ENCODE measurements at places on chromosomes 16 and 17.

DNA sequence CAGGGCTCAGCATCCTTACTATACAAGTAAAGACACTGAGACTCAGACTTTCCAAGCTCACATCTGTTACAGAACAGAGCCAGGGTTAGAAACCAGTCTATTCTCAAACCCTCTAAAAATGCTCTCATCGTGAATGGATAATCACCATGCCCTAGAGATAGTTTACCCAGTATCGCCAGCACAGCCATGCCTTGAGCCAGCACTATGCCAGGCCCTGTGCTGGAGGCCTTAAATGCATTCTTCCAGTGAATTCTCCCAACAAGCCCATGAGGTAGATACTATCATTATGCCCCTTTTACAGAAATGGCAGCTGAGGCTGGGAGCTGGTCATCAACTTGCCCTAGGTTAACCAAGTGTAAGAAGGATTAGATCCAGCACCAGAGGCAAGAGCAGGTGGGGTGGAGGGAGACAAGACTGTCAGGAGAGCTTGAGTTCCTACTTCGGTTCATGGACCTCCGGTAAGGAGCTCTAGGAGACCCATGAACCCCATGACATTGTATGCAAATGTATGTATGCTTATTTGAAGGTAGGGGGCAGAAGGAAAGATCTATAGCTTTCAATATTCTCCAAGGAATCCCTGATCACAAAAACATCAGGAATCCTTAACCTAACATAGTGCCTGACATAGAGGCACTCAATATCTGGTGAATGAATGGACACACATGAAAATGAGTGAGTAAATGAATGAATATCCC lies 5.2 kb downstream of the KRT14 start:
- H3K4me3 ChIP-seq = no peak overlapping the region
- no peak for DNase-seq

GRCh38 chr16:8026450-8026849 lies 563.9 kb downstream of the TMEM114 start:
- no peak overlapping the region for H3K27ac ChIP-seq
- H3K27me3 ChIP-seq = no peaks in the 10 kb centered on the region
- no peaks in the 10 kb centered on the region for H3K36me3 ChIP-seq
- no peak for DNase-seq
- no peaks in the 10 kb centered on the region for H3K4me1 ChIP-seq

DNA sequence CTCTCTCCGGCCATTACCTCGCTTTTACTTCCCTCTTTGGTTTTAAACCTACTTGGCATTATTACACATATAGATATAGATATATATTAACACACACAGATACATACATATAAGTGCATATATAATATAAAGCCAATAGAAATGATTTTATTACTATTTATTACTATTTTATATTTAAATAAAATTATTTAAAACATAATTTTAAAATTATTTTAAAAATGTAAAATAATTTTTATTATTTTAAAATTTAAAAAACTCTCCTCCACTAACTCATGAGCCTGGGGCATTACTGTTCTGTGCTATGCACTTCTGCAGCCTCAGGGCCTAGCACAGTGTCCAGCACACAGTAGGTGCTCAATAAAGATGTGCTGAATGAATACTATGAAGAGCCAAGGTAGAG lies 200.9 kb downstream of the SLC39A11 start:
- no peak overlapping the region for H3K27ac ChIP-seq
- H3K27me3 ChIP-seq = no peaks in the 10 kb centered on the region
- no peak for DNase-seq
- peaks cover 32% of the 10 kb centered on the region for H3K36me3 ChIP-seq

GRCh38 chr16:88058136-88058535 lies 106.9 kb downstream of the BANP start:
- H3K4me1 ChIP-seq = no peaks in the 10 kb centered on the region
- no peak for DNase-seq
- peaks cover 56% of the 10 kb centered on the region for H3K36me3 ChIP-seq
- no peaks in the 10 kb centered on the region for H3K27me3 ChIP-seq
- H3K27ac ChIP-seq = no peak overlapping the region
- H3K4me3 ChIP-seq = no peak overlapping the region

DNA sequence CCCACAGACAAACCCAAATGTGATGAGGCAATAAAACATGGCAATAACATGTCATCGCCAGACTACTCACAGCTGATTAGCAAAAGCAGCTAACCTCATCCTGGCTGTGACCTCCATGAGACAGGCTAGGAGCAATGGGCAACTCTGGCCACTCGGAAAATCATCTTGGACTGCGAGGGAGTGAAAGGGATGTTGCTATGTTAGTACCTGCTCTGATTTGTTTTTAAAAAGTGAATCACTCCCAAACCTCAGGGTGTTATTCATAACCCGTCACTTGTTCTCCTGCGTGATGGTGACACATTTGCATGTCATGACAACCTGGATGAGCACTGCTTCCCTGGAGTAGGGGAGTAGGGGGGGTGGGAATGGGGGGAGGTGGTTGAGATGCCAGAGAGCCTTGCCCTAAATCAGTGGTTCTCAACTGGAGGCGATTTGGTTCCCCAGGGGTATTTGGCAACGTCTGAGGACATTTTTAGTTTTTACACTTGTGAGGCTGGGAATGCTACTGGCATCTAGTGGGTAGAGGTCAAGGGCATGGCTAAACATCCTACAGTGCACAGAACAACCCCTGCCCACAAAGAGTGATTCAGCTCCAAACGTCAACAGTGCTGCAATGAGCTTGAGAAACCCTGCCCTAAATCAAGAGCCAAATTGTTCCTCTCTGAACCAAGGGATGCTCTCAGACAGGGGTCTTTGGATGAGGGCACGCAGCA lies 241.7 kb downstream of the SOX9 start:
- DNase-seq = no peak
- H3K4me1 ChIP-seq = no peaks in the 10 kb centered on the region
- H3K27me3 ChIP-seq = no peaks in the 10 kb centered on the region
- H3K4me3 ChIP-seq = no peak overlapping the region
- H3K36me3 ChIP-seq = no peaks in the 10 kb centered on the region

DNA sequence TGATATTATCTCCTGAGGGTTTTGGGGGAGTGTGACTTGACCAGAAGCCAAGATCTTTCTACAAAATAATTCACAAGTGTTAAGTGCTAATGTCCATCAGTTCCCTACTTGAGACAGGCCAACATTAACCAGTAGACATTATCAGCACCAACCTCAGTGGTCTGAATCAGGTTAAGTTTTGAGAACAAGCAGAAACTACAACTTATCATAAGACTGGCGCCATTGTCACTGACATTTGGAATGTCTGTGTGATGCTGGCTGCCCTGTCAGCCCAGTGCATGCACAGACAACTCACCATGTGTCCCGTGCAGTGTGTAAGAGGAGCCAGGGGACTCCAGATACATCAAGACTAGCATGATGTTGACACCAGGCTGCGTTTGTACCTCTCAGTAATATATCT lies 76.8 kb downstream of the CCDC182 start:
- H3K4me3 ChIP-seq = no peak overlapping the region
- no peak overlapping the region for H3K27ac ChIP-seq
- H3K27me3 ChIP-seq = no peaks in the 10 kb centered on the region

DNA sequence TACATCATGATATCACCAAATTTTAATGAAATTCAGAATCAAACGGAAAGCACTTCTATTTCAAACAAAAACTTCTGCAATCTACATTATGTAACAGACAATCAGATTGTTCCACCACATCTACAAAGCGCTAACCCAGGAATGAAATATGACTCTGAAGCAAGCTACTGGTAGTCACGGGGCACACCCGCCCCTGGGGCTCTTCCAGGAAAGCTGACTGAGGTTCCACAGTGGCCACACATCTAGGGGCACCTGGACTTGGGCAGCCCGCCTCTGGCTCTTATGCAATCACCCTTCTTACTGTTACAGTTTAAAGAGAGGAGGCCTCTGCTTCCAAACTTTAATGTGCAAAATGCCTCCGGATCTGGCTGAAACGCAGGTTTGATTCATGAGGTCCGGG lies 27.5 kb downstream of the ZCCHC14 start:
- peak overlapping the region; percentile 96 for H3K27ac ChIP-seq
- peak overlapping the region; percentile 68 for H3K4me3 ChIP-seq
- no peaks in the 10 kb centered on the region for H3K27me3 ChIP-seq
- peaks cover 5% of the 10 kb centered on the region for H3K36me3 ChIP-seq
- no peak for DNase-seq

- peaks cover 89% of the 10 kb centered on the region for H3K36me3 ChIP-seq
- H3K4me1 ChIP-seq = peaks cover 60% of the 10 kb centered on the region
- no peaks in the 10 kb centered on the region for H3K27me3 ChIP-seq
- H3K4me3 ChIP-seq = no peak overlapping the region
- no peak for DNase-seq
These were observed 12.3 kb downstream of the PELP1 start for GRCh38 chr17:4691686-4692085.

- H3K27ac ChIP-seq = no peak overlapping the region
- H3K4me1 ChIP-seq = peaks cover 8% of the 10 kb centered on the region
- H3K27me3 ChIP-seq = no peaks in the 10 kb centered on the region
- no peaks in the 10 kb centered on the region for H3K36me3 ChIP-seq
These were observed 41.0 kb downstream of the OTOA start for GRCh38 chr16:21704733-21705132.

- no peak for DNase-seq
- H3K27ac ChIP-seq = no peak overlapping the region
- no peaks in the 10 kb centered on the region for H3K36me3 ChIP-seq
- H3K27me3 ChIP-seq = peaks cover 14% of the 10 kb centered on the region
- no peak overlapping the region for H3K4me3 ChIP-seq
These were observed 1.9 kb upstream of the GRB7 start for GRCh38 chr17:39735882-39736281.

- H3K4me3 ChIP-seq = no peak overlapping the region
- no peak for DNase-seq
- H3K36me3 ChIP-seq = peaks cover 13% of the 10 kb centered on the region
- H3K4me1 ChIP-seq = peaks cover 64% of the 10 kb centered on the region
- no peaks in the 10 kb centered on the region for H3K27me3 ChIP-seq
These were observed 271.8 kb downstream of the CPPED1 start for GRCh38 chr16:12531937-12532336.

DNA sequence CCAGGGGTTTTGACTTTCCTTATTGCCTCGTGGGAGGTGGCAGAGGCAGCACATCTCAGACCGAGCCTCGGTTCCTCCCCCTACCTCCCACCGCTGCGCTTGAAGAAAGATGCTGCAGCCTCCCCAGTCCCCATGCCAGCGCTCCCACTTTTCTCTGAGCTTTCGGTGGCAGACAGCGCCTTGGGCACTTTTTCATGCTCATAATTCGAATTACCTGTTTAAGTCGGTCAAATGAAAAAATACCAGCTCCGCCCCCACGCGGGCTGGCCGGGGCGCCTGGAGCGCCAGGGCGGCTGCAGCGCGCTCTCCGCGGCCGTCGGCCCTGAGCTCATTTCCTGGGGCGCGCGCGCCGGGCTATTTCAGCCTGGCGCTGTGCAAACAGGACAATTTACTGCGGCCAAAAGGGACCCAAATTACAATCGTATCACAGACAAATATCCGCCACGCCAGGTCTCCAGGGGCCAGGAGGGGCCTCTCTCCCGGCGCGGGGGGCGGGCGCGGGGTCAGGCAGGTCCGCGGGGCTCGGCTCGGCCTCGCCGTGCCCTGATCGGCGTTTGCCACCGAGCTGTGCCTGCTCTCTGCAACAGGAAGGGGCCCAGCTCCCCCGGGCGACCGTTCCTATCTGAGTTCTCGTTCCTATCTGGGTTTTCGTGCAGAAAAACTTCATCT lies 45.0 kb downstream of the SOST start:
- peak overlapping the region; percentile 65 for H3K4me3 ChIP-seq
- H3K27ac ChIP-seq = no peak overlapping the region
- peak; percentile 45 for DNase-seq

DNA sequence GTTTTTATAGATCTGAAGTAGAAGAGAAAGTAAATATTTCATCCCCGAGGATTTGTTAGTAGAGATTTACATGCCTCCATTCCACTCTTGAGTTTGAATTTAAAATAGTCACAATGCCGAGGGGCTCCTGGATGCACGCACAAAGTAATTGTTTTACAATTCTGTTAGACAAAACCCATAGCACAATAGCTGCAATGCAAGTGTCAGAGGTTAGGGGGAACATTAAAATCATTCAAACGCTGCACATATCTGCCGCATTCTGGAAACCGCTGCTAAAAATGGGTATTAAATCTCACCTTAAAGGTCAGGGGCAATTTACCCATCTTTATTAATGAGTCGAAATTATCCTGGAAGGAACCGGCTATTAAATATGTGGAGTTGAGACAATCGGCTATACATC lies 528.5 kb upstream of the HSBP1 start:
- no peak for DNase-seq
- no peaks in the 10 kb centered on the region for H3K4me1 ChIP-seq

DNA sequence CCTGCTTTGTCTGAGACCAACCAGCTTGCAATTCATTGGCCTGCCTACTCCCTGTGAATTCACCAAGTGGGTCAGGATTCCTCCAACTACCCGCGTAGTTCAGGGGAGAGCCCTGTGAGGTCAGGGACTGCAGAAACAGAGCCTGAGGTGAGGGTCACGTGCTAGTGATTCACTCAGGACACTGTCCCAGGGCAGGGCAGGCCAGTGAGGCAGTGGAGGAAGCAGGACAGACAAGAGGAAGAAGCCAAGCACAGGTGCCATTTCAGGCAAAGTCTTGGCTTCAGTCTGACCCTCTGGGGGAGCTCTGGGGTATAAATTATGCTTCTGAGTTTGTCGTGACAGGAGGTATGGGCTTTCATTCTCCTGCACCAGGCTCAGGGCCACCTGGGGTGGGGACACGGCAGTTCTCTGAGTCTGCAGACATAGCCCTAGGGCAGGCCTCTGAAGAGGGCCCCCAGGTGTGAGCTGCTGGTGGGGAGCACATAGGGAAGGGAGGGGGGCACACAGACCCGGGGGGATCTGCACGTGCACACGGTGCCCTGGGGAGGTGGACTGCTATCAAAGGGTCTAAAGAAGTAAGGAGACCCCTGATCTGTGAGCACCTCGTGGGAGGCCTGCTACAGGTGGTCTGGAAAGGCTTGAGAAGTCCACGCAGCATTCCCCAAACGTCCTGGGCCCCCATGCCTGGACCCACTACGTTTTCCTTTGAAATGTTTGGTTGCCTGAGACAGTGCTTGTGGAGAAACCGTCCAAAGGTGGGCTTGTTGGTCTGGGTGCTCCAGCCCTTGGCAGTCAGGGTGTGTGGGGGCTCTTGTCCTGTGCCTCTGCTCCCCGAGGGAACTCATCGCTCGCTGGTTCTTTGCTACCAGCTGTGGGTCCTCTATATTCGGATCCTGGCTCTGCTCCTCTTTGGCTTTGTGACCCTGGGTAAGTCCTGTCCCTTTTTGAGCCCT lies 46.4 kb downstream of the NKD1 start:
- DNase-seq = no peak
- H3K36me3 ChIP-seq = no peaks in the 10 kb centered on the region
- H3K27me3 ChIP-seq = no peaks in the 10 kb centered on the region

DNA sequence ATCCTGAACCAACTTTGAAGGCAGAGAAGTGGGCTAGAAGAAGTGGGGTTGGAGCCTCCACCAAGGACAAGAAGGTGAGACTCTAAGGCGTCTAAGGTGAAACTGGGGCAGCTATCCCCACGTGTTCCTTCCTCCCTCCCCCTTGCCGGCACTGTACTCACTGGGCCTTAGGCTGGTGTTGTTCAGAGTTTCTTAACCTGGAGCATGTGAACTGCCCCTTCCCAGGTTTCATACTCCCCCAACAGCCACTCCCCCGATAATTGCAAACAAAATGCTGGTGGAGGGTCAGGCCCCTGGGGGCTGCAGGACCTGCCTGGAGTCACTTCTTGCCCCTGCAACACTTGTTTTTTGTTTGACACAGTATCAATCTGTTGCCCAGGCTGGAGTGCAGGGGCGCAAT lies 7.3 kb upstream of the SOCS3 start:
- H3K27me3 ChIP-seq = peaks cover 6% of the 10 kb centered on the region
- DNase-seq = no peak
- no peaks in the 10 kb centered on the region for H3K36me3 ChIP-seq
- H3K4me3 ChIP-seq = no peak overlapping the region

- no peak for DNase-seq
- H3K4me3 ChIP-seq = no peak overlapping the region
- H3K27ac ChIP-seq = no peak overlapping the region
- H3K27me3 ChIP-seq = no peaks in the 10 kb centered on the region
- H3K4me1 ChIP-seq = no peaks in the 10 kb centered on the region
- H3K36me3 ChIP-seq = no peaks in the 10 kb centered on the region
These were observed 98.0 kb downstream of the AMFR start for GRCh38 chr16:56327071-56327928.

Measured in activated T-cell treated with anti-CD3 and anti-CD28 coated beads, Interleukin-2, amount 50 U/mL, for 24 hours (primary cell).